SK-N-SH (cell line): ENCODE measurements at places on chromosomes 6 and 20. TPM values are rescaled to one million over a fixed set of nuclear protein-coding genes. Genes with fewer than 3 reads are reported as not detected.

The RAET1L gene
- not detected in 2 replicates for polyA plus RNA-seq

The KLHDC3 gene
- 59.1 and 74.1 TPM in 2 replicates for polyA plus RNA-seq

The KCNG1 gene
- polyA plus RNA-seq, result 11.2 and 13.8 TPM in 2 replicates

- DNase-seq, result peak; percentile 63
Observed at GRCh38 chr6:35415065-35415891, 36.9 kb upstream of the FANCE start.

GRCh38 chr20:49513517-49513916 lies 31.0 kb upstream of the KCNB1 start:
- DNase-seq, result no peak

GRCh38 chr6:143505111-143505510 lies 6.4 kb downstream of the FUCA2 start:
- no peak for DNase-seq

The SEL1L2 gene
- polyA plus RNA-seq, result 0.15 TPM in 1 of 2 replicates, not detected in the other

GRCh38 chr6:151478670-151479069 lies 15.1 kb upstream of the CCDC170 start:
- DNase-seq, result no peak

DNA sequence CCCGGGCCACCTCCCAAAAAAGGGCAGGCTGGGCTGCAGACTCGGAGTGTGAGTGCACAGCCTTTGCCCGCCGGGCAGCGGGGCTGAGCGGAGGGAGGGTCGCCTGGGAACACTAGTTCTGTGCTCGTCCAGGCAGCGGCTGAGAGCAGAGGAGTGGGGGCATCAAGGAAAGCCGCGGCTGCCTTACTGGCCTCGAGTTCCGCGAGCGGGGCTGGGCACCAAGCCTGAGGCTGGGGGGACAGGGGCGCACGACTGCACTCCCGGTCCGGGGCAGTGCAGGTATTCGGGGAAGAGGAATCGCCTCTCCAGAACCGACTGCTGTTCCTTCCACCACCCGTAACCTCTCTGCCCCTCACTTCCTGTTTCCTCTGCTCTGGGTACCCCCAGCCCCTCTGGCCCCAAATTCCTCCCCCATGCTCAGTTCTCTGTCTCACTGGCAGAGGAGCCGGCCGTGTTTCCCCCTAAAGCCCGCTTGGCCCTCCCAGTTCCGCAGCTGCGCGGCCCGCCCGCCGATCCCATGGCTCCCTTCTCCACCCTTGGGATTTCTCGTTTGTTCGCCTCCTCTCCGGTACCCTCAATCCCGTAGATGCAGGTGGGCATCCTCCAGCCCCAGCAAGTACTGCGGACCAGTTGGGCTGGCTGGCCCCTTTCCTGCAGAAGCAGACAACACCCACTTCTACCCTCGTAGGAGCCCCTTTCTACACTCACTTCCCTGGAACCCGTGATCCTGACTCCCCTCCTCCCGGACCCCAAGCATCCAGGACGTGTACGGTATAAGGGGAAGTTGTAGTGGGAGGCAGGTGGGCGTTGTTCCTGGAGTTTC lies 5.1 kb downstream of the RING1 start:
- peak; percentile 79 for DNase-seq

The ENPP4 gene
- 0.05 and 0.11 TPM in 2 replicates for polyA plus RNA-seq

GRCh38 chr6:75830959-75831885 lies 82.2 kb downstream of the MYO6 start:
- no peak for DNase-seq

DNA sequence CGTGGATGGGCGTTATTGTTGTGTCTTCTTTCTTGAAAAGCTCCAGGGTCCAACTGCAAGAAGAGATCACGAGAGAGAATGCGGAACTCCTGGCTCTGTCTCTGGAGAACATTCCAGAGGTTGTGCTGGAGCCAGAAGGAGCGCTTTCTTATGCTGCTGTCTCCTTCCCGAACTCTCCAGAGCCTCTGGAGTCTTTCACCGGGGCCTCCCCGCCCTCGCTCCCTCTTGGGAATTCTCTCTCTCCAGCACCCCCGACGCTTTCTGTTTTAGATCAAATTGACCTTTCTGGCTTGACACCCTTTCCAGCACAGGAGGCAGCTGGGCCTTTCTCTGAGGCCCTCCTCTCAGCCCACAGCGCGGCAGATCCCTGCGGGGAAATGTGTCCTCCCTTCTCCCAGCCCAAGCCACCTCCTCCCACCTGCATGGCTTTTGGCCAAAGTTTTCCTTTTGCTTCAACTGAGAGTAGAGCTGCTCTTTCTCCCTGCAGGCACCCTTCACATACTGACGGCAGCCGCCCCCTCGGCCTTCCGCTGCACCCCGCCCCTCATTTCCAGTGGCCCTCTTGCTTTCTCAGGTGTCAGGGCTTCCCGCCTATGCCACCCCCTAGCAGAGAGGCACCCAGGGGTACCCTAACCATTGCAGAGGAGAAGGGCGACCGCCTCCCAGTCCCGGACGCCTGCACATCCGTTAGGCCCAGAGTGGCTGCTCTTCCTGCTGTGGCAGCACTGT lies 6.6 kb upstream of the CCR6 start:
- peak; percentile 32 for DNase-seq

DNA sequence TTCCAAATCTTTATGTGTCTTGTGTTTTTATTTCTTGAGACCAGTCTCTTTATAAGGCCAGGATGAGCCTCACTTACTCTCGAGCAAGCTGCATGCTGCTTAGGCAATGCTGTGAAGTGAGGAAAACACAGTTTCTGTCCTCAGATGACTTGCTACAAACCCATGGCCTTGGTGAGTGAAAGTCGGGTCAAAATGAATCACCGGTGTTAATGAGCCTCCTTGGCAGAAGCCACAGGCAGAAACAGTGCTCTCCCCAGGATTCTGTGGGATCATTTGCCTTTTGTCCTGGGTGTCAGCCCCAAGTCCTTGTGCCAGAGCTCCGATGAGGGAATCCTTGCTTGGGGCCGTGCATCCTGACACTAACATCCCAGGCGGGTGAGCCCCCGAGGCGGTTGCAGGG lies 482.5 kb downstream of the QKI start:
- DNase-seq, result no peak

- no peak for DNase-seq
Observed at GRCh38 chr6:45667766-45668165, 290.0 kb upstream of the SUPT3H start.

DNA sequence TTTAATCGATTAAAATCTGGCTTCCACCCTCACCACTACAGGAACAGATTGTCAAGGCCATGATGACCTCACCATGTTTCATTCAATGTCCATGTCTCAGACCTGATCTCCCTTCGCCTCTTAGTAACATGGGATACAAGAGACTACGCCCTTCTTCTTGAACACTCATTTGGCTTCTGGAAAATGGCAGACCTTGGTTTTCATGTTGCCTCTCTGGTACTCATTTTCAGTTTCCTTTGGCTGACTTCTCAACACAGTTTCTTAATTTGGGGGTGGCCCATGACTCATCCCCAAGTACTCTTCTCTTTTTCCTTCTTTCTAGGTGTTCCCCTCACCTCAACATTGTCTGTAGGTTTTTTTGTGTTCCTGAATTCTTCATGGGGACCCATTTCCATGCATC lies 22.7 kb downstream of the TMX4 start:
- no peak for DNase-seq

- no peak for DNase-seq
Observed at GRCh38 chr6:125888989-125889656, 67.4 kb upstream of the HINT3 start.

DNA sequence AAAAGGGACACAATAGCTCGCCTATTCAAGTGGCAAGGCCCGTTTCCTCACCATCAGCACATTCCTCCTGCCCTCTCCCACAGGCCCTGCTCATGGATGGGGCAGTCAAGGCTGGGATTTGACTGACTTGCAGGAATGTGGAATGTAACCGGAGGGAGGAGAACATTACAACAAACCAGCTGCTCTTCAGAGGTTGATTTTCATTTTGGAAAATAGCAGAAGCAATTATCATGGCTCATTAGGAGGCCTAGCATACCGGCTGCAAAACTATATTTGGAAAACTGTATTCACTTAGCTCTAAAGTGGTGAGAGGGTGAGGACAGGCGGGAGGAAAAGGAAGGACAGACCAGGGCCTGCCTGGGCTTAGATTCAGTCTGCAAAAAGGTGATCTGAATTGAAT lies 283.7 kb downstream of the CD83 start:
- no peak for DNase-seq

GRCh38 chr6:168524571-168525001 lies 83.6 kb downstream of the SMOC2 start:
- DNase-seq, result no peak

The HCRTR2 gene
- polyA plus RNA-seq, result not detected in 2 replicates

The TFAP2C gene
- polyA plus RNA-seq, result not detected in 2 replicates

- DNase-seq, result no peak
Observed at GRCh38 chr20:52852714-52853113, 119.4 kb upstream of the TSHZ2 start.

The NKAIN4 gene
- polyA plus RNA-seq, result not detected in 2 replicates

DNA sequence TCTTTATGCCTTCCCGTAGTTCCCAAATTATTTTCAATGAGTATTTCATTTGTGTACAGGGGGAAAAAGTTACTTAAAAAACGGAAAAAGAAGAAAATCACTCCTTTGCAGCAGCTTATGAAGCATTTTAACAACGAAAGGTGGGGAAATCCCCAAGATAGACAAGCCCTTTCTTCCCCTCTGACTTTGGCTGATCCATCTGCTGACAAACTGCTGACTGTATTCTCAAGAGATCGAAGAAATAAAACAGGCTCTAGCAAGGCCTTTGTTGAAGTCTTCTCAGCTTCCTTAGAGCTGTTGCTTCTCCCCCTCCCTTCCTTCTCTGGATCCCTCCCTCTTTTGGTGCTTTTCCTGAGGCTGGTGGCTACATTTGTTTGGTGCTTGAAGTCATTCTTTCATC lies 325.2 kb downstream of the NRN1 start:
- no peak for DNase-seq

DNA sequence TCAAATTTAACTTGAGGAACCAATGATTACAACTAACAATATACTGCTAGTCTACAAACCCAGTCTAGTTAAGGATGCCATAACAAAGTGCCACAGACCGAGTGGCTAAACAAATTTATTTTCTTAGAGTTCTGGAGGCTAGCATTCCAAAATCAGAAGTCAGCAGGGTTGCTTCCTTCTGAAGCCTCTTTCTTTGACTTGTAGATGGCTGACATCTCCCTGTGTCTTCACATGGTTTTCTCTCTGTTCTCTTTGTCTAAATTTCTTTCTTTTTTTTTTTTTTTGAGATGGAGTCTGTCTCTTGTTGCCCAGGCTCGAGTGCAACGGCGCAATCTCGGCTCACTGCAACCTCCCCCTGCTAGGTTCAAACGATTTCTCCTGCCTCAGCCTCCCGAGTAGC lies 56.1 kb downstream of the NCOA3 start:
- DNase-seq, result no peak

- no peak for DNase-seq
Observed at GRCh38 chr6:91669871-91670268, 1083.0 kb upstream of the MAP3K7 start.
